ENCODE measurements at places on chromosomes 11 and 22.

DNA sequence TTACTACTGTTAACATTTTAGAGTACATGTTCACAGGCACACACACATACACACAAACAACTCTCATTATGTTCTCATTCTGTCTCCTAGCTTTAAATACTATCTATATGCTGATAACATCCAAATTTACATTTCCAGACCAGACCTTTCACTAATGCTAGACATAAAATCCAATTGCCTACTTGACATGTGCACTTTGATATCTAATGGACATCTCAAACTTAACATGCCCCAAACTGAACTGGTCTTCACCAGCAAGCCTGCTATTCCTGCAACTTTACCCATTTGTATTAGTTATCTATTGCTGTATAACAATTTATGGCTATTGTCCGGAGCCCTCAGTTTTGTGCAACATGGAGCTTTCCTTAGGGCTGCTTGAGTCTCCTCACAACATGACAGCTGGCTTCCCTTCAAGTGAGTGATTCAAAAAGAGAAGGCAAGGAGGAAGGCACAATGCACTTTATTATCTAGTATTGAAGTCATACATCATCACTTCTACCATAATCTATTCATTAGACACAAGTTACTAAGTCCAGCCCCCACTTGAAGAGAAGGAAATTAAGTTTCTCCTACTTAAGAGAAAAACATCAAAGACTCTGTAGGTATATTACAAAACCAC, 3.0 kb downstream of the SLC36A4 start:
- DNase-seq: no peak

DNA sequence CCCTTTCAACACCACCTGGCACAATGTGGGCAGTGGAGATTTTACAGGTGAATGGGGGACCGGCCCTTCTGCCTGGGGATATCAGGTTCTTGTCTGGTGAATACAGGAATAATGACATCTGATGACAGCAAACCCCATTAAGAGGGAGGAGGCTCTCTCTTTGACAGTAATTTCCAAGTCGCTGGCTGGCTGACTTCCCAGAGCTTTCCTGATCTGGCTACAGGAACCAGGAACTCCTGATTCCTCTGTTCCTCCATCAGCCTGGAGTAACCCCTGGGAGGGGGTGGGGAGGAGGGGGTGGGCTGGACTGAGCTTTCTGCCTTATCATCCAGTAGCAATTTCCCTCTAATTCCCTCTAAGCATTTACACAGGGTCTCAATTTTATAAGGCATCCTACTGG, 3.7 kb upstream of the MIEF1 start:
- DNase-seq: no peak

GRCh38 chr22:29427176-29427760, 11.1 kb upstream of the RFPL1 start:
- DNase-seq: no peak

GRCh38 chr11:3156282-3156660, 8.8 kb downstream of the OSBPL5 start:
- DNase-seq: no peak

- DNase-seq: no peak
These were observed 321.1 kb downstream of the AASDHPPT start for GRCh38 chr11:106398502-106399075.

DNA sequence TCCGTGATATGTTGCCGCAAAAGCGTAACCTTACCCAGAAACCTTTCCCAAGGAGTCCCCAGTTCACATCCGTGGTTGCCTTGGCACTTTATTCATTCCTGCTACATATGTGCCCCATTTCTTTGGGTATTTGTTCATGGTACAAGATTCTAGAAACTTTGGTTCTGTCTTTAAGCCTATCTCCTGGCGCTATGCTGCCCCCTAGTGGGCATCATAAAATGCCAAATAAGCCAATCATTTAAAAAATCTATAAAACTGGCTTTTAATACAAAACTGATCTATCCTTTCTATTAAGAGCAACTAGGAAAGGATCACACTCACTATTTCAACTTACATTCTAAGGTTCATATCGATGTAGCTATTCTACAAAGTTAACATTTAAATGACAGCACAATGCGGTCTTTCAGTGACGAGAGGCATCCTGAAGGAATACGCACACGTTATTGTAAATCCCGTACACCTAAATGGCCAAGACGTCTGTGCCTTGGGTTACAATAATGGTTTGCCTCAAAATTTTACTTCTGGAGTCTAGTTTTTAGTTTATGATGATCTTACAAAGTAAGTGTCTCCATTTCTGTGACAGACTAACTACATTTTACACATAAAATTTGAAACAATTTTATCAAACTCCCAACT, 16.2 kb downstream of the PIWIL3 start:
- DNase-seq: peak; percentile 34

GRCh38 chr11:16809886-16810668, 71.6 kb downstream of the C11orf58 start:
- DNase-seq: no peak

GRCh38 chr11:18420067-18420466, 7.9 kb downstream of the LDHC start:
- no peak for DNase-seq

- no peak for DNase-seq
These were observed 106.4 kb downstream of the MIAT start for GRCh38 chr22:26763633-26764361.

DNA sequence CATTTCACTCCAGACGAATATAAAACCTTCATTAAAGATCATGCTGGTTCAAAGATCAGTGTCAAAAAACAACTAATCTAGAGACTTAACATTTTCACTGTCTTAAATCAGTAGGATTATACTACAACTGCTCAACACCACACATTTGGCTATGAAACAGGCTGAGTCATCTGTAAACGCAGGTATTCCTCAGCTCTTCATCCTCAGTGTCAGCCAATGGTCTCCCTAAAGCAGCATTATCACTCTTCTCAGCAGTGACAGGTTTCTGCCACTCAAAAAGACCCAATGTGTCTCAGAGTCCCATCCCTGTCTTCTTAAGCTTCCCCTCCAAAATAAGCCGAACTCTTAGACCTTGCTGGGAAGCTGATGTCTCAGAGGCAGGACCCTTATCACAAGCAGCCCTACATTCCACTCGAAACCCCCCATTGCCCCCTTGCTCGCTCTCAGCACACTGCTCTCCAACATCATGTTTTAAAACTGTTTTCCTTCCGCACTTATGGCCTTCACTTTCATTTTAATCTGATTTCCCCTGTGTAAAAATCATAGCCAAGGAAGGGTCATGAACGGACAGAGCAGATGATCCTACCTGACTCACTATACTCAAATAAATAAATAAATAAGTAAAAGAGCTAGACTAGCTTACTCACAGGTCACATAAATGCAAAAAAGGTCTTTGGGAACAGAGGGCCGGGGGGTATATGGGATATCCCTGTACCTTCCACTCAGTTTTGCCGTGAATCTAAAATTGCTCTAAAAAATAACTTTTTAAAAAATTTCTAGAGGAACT, 23.0 kb downstream of the CDON start:
- DNase-seq: no peak

- no peak for DNase-seq
These were observed 33.7 kb downstream of the SC5D start for GRCh38 chr11:121326230-121326629.

DNA sequence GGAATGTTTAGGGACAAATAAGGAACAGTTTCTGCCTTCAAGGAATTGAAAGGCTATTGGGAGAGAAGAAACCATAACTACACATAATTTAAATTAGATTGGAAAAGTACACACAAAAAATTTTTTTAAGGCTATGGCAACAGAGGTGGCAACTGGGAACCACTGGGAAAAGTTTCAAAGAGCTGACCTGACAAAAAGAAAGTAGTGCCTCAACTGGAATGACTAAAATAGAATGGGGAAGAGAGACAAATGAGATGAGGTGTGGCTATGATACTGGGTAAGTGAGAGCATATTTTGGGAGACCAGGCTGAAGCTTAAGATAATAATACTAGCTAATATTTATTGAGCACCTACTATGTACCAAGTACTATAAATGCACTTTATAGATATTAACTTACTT, 2.9 kb upstream of the AKIP1 start:
- no peak for DNase-seq

DNA sequence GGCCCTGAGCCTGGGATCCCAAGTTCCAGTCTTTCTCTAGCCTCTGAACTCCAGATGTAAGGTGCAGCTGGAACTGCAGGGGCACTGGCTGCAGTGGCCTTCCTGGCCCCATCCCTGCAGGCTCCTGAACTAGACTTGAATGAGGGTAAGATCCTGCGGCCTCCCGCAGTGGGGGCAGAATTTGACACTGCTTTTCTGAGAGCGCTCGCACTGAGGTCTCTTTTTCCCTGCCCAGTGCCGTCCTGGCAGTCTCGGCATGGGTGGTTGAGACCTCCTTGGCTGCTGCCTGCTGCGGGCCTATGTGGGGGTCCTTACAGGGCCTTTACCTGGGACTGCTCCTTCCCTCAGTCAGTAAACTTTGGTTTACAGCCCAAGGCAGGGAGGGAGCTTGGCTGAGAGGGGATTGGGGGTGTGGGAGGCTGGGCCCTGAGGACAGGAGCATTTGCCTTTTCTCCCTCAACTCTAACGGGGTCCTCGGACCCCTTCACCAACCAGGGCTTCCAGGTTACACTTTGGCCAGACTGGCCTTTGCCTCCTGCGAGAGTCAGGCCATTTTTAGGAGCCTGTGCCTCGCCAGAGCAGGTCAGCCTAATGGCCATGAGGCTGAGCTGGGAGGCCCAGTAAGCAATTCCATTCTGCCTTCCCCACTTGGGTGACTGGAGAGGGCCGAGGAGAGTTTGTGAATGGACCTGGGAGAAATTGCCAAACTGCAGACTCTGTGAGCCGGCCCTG, 35.4 kb downstream of the FAM83F start:
- DNase-seq: no peak

DNA sequence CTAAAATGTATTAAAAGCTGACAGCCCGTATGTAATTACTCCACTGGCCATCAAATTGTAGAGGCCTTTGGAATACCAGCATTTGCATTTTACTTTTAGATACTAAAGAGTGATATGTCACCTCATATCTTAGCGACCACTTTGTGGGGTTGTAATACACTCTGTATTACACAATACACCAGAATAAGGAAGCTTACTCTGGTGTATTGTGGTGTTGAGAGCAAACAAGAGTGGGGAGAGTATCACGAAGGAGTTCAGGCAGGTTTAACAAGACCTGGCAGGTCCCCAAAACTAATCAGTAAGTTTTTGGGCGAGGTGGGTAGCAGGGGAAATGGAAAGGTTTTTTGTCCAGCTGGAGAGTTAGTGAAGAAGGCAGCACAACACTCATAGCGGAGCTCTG, 3.2 kb downstream of the NUP50 start:
- no peak for DNase-seq

DNA sequence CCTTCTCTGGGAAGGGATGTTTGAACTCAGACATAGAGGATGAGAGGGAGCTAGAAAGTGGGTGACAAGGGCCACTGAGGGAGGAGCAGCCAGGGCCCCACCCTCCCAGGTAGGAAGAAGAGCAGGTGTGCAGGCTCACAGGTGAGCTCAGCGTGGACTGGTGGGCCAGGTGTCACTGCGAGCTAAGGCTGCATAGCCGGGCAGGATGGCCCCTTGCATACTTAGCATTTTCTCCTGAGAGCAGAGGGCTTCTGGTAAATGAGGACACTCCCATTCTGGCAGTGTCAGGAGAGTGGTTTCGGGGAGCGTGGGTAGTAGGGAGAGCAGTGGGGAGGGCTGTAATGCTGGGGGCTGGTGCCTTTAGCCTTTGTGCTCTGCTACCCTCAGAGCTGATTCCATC, 843.4 kb downstream of the TBC1D22A start:
- no peak for DNase-seq

GRCh38 chr11:121968638-121969037, 147.4 kb downstream of the BLID start:
- DNase-seq: no peak

DNA sequence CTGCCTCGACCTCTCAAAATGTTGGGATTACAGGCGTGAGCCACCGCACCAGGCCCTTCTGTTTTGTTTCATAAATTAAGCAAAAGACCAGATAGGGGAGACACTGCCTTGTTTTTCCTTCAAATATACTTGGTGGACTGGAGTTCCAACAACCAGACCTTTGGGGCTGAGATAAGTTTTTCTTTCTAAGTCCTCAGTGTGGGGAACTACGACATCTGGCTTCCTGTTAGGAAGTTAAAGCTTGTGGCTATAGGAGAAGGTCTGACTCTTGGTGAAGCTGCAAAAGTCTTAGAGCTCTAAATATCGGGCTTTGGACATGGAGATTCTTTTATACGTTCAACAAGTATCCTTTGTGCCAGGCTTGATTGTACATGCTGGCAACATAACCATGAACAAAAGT, 64.1 kb upstream of the EED start:
- DNase-seq: no peak

DNA sequence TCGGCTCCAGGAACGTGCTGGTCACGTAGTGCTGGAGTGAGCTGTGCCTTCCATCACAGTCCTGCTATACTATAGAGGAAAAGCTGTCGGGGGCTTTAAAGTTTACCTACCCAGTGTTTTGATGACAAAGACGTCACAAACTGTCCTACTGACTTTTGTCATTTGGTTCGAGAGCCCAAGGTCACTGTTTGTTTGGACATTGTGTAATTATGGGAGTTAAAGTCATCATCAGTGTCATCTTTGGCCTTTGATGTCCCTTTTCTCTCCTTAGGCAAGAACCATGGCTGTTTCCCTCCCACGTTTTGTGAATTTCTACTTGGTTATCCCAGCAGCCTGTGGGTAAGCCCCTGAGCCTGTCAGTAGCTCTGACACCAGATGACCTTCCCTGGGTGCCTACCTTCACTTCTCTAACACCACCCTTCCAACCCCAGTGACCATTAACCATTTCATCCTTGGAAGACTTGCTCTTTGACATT, 59.3 kb downstream of the SLC1A2 start:
- DNase-seq: no peak

GRCh38 chr11:122757201-122757600, 81.1 kb upstream of the CRTAM start:
- no peak for DNase-seq

DNA sequence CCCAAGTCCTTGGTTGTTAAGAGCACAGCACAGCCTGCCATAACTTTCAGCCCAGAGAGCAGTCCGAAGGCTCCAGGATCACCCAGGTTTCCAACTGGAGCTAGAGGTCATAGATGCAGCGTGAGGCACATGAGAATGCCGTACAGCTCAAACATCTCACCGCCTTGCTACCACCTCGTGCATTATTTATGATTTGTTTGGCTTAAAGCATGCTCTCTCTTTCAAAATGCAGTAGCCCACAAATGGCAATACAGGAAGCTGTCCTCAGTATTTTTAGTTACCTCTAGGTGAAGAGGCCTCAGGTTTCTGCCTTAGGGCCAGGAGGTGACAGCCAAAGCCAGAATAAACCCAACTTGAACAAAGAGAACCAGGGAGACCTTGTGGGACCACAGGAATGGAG, 14.4 kb downstream of the SCN3B start:
- DNase-seq: no peak
